NCI-H2029 (cell line): ENCODE measurements at places on chromosomes 7 and 10.

DNA sequence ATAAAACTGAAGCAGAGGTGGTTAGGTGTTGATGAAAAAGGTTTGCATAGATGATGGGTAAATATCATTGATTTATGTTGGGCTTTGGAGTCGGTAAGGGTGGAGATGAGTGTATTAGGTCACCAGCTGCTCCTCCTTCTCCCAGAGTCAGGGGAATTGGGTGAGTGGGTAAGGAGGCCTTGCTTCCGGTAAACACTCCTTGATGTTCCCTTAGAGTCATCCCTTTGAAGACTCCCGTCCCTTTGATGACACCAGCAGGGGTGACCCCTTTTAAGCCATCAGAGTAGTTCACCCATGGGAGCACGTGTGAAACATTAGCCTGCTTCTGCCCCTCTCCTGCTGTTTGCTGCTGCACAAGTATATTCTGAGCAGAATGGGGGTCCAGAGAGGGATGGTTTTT lies 92.2 kb upstream of the DKK1 start:
- DNase-seq, result no peak

DNA sequence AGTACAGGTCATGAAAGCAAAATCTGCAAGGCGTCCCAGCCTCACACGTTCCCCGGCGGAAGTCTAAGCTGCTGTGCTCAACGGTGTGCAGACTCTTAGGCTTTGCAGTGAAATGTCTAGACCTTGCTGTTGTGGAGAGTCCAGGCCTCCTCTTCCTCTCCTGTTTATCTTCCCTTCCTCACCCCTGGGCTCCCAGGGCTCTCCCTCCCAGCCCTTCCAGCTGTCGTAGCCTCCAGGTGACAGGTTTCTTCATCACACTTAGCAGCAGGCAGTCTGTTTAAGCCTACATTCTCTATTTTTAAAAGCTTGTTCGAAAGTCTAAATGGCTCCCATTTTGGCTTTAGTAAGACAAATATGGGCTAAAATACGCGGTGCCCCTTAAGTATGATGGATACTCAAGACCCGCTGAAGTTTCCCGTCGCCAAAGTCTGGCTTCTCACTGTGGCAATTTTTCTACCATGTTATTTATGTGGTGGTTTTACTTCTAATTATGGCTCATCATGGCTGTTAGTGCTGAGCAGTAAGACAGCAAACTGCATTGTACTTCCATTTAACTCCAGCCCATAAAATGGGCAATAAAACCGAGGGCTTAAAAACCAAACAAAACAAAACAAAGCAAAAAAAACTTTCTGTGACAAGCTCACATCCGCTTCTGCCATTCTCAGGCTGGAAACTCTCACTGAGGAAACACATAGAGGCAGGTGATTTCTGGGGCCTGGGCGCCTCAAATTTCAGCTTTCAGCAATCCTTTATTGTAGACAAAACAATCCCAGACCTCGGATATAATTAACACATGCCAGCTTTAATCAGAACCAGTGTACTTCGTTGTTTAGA lies 243.2 kb downstream of the SNX10 start:
- no peak for DNase-seq

DNA sequence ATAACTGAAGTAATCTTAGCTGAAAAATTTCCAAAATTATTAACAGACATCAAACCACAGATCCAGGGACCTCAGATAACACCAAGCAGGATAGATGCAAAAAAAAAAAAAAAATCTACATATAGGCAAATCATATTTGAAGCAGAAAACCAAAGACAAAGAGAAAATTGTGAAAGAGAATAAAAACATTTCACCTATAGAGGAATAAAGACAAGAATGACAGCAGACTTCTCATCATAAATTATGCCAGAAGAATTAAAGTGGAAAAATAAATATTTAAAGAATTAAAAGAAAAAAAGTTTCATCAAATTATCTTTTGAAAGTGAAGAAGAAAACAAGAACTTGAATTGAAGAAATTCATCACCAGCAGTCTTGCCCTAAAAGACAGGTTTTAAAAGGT lies 467.5 kb downstream of the GPAM start:
- no peak for DNase-seq

DNA sequence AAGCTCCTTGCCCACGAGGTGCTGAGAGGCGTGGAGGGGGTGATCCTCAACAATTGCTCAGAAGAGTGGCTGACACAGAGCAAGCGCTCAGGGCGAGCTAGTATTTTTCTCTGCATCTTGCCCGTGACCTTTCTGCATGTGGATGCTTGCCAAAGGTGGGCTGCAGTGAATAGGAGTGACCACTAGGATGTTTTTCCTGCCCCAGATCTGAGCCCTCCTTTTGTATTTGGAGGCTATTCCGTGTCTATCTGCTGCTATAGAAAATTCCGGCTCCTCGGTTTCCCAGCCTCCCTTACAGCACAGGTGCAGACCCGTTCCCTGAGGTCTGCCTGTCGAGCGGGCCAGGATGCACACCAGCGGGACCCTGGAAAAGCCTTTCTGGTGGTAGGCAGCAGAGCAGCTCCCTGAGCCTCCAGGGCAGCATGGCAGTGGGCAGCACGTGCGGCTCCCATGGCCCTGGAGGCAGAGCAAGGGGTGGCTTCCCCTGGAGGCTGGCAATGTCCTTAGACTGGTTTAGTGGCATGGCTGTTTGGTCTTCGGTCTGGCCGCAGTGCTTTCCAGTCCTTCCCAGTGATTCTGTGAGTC lies 145.1 kb upstream of the PCBD1 start:
- DNase-seq, result no peak

DNA sequence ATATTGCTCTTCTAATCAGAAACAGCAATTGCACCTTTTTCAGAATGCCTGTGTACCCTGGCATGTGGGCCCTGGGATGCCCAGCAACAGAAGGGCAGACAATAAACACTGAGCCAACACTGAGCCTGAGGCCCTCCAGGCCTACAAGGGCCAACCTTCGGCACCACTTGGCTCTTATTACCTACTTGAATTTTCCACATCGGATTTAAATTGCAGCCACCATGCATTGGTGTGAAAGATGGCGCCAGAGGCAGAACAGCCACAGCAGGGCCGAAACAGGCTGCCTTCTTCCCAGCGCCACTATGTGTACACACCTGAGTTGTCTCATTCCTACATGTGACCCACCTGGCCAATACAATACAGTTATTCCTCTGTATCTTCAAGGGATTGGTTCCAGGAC lies 51.4 kb upstream of the EZH2 start:
- DNase-seq, result no peak

- no peak for DNase-seq
These were observed 1203.8 kb downstream of the SORCS3 start for GRCh38 chr10:105844676-105845570.

GRCh38 chr7:54015251-54015650 lies 526.9 kb upstream of the VSTM2A start:
- no peak for DNase-seq

GRCh38 chr10:43846968-43847367 lies 198.3 kb upstream of the ZNF32 start:
- no peak for DNase-seq

GRCh38 chr7:17532861-17533404 lies 234.5 kb downstream of the AHR start:
- no peak for DNase-seq

DNA sequence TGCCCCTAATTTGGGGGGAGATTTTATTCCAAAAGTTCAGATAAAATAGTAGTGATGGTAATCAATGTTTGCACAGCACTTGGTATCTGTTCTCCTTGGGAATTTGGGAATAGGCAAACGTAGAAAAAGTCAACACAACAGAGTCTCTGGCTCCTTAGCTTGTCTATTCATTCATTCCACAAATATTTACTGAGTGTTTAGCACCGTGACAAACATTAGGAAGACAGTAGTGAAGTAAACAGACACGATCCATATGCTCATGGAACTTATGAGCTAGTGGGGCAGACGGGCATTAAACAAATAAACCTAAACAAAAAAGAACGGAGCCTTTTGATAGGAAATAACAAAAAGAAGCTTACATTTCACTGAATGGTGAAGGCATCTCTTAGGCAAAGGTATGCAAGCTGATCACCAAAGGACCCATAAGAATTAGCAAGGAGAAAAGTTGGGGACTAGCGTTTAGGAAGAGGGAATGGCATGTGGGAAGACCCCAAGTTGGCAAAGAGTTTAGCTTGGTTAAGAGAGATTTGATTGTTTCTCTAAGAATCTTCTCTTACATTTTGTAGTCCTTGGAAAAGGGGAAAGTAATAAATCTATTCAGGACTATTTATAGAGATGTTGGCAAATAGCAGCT lies 243.9 kb upstream of the NPY start:
- no peak for DNase-seq

DNA sequence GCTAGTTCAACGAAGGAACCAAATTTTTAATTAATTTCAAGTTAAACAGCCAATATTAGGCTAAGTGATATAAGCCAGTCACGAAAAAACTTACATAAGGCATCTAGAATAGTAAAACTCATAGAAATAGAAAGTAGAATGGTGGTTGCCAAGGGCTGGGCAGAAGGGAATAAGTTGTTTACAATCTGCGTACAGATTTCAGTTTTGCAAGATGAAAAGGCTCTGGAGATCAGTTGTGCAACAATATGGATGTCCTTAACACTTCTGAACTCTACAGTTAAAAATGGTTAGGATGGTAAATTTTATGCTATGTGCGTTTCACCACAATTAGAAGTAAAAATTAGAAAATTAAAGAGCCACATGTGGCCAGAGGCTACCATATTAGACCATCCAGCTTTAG lies 13.3 kb downstream of the SCRN1 start:
- DNase-seq, result no peak

DNA sequence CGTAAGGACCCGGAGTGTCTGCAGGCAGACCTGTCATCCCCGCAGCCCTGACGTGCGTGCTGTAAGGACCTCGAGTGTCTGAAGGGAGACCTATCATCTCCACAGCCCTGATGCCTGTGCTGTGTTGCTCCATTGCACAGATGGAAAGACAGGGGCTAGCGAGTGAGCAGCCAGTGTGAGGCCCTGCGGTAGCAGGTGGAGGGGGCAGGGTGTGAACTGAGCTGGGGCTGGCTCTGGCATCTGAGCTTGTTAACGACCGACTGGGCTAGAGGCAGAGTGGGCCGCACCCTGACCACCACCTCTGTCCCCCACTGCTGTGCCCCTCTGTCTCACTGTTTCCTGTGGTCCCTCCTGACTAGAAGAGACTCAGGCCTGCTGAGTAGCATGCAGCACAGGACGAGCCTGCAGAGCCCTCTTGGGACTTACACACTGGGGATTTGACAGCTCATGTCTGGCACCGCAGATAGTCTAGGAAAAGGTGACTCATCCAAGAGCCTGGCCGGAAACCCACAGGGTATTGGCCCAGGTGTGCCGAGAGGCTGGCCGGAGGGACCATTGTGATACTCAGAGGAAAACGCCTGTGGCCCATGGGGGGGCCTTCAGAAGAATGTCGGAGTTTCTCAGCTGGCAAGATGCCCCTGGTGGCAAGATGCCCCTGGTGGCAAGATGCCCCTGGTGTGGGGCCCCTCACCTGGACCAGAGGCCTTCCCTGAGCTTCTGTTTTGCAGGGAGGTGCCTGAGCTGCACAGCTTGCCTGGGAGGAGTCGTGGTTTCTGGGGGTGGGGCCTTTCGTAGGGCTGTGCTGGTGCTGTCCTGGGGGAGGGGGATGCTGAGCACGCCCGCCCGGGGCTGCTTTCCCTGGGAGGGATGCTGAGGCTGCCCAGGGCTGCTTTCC lies 34.3 kb downstream of the INPP5A start:
- DNase-seq, result peak; percentile 30

DNA sequence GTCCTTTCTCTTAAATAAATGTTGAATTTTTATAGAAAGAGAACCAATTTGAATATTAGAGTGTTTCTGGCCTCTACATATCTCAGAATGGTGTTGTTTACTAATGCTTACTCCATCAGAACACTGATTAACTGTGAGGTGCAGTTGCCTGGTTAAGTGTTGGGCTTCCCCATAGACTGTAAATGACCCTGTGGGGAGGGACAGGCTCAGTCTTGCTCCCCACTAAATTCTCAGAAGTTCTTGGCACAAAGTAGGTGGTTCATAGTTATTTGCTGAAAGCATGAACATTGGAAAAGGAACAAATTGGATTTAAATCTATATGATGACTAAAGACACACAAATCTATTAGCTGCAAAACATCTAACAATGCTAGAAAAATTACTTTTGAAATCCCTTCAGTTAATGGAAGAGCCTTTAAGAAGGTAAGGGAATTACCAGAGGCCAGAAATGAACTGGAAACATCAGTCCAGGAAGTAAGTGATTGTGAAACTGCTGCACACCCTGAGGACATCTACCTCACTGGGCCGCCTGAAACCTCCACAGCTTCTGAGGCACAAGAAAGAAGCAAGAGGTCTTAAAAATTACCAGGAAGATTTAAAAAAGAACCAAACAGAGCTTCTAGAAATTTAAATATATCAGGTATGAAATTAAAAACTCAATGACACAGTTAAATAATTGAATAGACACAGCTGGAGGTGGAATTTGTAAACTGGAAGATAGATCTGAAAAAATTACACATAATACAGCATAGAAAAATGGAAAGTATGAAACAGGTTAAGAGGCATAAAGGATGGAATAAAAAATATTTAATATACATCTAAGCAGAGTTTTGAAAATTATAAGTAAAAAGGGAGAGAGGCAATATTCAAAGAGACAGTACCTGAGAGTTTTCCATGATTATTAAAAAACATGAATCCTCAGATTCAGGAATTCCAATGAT lies 17.8 kb upstream of the COMTD1 start:
- no peak for DNase-seq

- no peak for DNase-seq
These were observed 39.9 kb downstream of the PLEKHA8 start for GRCh38 chr7:30068117-30068516.

GRCh38 chr7:104931181-104931781 lies 82.7 kb upstream of the KMT2E start:
- DNase-seq, result peak; percentile 63

DNA sequence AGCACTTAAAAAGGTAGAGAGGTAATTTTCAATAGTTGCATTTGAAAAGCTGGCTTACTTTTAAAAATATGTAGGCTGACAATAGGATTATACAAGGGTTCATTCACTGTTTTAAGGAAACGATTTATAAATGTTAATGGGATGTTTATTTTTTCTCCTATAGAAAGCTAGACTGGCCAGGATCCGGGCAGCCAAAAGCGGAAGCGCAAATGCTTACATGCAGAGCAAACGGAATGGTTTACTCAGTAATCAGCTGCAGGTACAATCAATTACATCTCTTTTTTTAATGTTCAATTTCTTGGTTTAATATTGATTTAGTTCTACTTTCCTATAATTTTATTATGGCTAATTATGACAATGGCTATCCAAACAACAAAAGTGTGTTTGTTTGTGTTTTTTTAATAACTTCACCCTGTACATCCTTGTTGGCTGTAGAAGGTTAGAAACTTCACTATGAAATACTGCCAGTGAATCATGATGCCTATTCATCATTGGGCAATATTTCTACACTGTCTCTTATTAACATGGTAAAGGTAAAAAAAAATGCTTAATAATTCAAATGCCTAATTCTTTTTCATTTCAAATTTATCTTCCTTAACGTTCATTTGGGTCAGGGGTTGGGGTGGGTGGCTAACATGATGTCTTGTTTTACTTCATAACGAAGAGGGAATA lies 116.4 kb downstream of the TSPAN12 start:
- peak; percentile 70 for DNase-seq

GRCh38 chr10:75632805-75633462 lies 201.5 kb downstream of the LRMDA start:
- DNase-seq, result no peak
